ENCODE measurements at places on chromosomes 6 and 20.

GRCh38 chr6:168274037-168274952 lies 45.3 kb downstream of the DACT2 start:
- H3K27me3 ChIP-seq: peaks cover 74% of the 10 kb centered on the region
- no peaks in the 10 kb centered on the region for H3K4me1 ChIP-seq
- H3K27ac ChIP-seq: no peak overlapping the region
- DNase-seq: no peak
- H3K4me3 ChIP-seq: no peak overlapping the region

GRCh38 chr6:3727036-3727435 lies 24.5 kb downstream of the PXDC1 start:
- no peak overlapping the region for H3K4me3 ChIP-seq
- H3K36me3 ChIP-seq: peaks cover 94% of the 10 kb centered on the region
- no peak overlapping the region for H3K27ac ChIP-seq

DNA sequence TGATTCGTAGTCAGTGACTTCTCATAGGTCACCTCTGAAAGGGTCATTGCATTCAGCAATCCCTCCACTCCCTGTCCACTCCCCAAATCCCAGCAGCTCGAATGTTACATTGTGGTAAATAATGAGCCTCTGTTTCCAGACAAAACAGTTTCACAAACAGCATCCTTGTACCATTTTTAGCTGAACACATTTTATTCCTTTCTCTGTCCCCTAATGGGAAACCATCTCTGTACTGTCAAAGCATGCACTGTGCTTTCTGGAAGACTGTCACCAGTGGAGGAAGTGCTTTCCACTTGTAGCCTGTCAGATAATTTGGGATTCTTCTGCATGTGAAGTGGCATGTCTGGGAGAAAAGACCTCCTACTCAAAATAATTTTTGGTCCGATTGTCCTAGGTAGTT lies 82.0 kb downstream of the SLC35F1 start:
- no peaks in the 10 kb centered on the region for H3K27me3 ChIP-seq
- H3K4me1 ChIP-seq: no peaks in the 10 kb centered on the region
- no peaks in the 10 kb centered on the region for H3K36me3 ChIP-seq
- no peak overlapping the region for H3K4me3 ChIP-seq

DNA sequence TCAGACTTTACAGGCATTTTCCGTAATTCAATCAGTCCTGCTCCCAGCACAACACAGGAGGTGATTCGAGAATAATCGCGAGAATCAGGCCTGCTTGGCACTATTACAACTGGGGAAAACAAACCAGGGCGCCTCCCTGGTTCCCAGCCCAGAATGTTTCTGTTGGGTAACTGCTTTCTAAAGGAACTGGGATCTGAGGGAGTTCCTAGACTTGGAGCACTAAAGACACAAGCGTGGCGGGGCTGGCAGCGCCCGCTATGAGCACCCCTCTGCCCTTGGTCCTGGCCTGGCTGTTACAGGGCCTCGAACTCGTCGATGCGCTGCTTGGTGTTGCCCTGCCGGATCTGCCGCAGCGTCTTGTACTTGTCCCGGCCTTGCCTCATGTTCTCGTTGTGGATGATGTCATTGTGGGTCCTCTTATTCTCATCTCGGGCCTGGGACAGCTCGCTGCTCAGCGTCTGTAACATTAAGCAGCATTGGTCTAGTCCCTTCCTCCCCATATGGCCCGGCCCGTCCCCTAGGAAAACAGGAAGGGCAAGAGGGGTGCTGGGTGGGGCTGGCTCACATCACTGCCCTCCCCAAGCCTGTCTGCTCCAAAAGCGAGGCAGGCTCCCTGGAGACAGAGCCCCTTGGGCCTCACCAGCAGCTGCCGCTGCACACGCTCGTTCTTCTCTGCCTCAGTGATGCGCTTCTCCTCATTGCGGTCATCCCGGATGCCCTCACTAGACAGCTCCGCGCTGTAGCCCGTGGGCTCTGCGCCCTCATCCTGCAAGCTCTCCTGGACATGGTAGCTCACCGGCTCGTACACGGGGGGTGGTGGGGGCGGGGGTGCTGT lies 52.3 kb downstream of the EZR start:
- no peak for DNase-seq
- no peaks in the 10 kb centered on the region for H3K27me3 ChIP-seq
- no peak overlapping the region for H3K27ac ChIP-seq
- peaks cover 18% of the 10 kb centered on the region for H3K36me3 ChIP-seq
- no peak overlapping the region for H3K4me3 ChIP-seq

Data from heart right ventricle (tissue), 16 donors.